ENCODE measurements at places on chromosomes 13 and 19. TPM values are rescaled to one million over a fixed set of nuclear protein-coding genes. Genes with fewer than 3 reads are reported as not detected.

GRCh38 chr19:16229322-16229641 is 31.6 kb downstream of the AP1M1 start:
- no peak for DNase-seq

DNA sequence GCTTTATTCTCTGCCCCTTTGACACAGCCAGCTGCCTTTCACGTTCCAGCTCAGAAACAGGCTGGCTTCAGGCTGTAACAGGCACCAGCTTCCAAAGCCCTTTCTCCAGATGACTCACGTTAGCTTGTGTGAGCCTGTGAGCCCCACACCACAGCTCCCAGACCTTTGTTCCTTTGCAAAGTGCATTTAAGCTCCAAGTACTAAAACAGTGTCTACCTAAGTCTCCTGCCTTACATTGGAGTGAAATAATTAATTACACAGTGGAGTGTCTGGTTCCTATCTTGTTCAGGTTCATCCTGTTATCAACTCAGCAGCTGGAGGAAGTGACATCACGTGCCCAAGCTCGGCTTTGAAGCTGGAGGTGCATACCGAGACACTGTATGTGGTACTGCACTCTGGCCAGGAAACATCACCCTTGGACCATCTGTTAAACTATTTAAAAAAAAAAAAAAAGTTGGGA is 475.8 kb downstream of the FOXO1 start:
- no peak for DNase-seq

- DNase-seq = no peak
Measured at GRCh38 chr13:28048768-28049167, 51.6 kb downstream of the FLT3 start.

DNA sequence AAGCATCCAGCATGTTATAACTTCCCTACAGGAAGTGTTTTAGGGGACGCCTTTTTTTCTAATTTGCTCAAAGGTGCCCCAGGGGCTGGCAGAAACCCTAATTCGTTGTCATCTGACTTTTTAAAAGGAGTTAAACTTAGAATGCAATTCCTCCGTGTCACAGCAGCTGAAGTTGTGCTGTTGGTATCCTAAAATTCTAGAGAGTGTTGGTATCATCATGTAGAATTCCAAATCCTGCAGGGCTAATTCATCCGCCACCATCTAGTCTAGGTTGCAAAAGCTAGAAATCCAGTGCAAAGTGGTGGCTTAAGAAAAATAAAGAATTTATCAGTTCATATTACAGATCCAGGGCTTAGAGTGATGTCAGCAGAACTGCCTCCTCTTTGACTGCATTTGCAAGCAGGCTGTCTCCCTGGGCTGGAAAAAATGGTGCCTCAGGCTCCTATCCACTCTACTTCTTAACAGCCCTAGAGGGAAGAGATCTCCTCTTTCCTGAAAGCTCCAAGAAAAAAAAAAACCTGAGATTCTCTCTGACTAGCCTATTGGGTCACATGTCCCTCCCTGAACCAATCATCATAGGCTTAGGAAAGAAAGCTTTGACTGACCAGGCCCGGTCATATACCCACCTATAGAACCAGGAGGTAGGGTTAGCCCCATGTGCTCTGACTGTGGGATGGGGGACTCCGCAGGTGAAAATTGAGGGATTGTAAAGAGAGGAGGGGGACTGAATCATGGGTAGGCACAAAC is 73.0 kb downstream of the MAP4K1 start:
- DNase-seq = no peak

- no peak for DNase-seq
Measured at GRCh38 chr19:42926781-42927180, 9.1 kb upstream of the PSG6 start.

- no peak for DNase-seq
Measured at GRCh38 chr19:50889638-50890037, 16.4 kb downstream of the KLK2 start.

DNA sequence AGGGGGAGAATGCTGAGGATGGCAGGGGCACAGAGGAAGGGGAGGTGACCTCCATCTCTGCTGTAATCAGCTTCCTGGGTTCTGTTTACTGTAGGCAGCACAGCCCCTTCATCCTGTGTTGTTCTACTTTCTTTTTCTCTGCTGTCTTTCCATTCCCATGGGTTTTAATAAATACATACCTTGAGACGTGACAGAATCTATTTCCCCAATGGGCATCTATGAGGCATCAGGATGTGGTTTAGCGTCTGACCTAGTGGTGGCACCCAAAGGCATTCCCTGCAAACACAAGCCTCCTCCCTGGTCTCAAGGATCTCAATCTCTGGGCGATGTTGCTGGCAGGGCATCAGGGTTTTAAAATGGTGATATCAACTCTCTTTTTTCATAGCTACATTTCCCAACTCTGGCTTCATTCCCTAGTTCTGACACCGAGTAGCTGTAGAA is 60.8 kb downstream of the ALOX5AP start:
- DNase-seq = no peak

DNA sequence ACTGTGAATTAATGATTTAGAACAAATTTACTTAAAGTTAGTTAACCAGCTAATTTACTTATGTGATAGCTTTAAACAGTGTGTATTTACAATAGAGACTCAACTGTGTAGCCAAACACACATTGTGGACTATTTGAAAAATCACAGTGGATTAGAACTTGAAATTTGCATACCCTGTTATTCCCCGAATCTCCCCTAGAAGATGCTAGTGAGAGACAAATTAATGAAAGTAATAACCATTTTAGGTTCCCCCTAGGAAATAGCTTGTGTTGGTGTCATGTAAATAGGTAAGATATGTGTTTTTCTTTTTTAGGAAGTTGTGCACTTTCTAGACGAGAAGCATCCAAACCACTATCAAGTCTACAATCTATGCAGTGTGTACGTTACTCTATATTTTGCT is 98.5 kb downstream of the C1QTNF9 start:
- no peak for DNase-seq

DNA sequence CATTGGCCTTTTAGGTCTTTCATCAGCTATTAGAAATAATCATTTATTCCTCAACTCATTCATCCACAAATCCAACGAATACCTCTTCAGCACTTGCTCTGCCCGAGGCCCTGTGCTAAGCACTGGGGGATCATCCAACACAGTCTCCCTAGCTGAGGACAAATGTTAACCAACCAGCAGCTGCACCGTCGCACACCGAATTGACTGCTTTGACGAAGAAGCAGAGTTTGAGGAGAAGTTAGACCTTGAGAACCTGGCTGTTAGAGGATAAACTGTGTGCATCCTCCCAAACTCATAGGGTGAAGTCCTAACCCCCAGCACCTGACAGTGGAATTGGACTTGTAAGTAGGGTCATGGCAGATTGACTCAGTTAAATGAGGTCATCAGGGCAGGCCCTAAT is 170.9 kb downstream of the USP12 start:
- no peak for DNase-seq

- DNase-seq = no peak
Measured at GRCh38 chr19:39115105-39115847, 10.3 kb upstream of the PAK4 start.

- DNase-seq = no peak
Measured at GRCh38 chr13:24654741-24655140, 25.5 kb upstream of the ATP12A start.

DNA sequence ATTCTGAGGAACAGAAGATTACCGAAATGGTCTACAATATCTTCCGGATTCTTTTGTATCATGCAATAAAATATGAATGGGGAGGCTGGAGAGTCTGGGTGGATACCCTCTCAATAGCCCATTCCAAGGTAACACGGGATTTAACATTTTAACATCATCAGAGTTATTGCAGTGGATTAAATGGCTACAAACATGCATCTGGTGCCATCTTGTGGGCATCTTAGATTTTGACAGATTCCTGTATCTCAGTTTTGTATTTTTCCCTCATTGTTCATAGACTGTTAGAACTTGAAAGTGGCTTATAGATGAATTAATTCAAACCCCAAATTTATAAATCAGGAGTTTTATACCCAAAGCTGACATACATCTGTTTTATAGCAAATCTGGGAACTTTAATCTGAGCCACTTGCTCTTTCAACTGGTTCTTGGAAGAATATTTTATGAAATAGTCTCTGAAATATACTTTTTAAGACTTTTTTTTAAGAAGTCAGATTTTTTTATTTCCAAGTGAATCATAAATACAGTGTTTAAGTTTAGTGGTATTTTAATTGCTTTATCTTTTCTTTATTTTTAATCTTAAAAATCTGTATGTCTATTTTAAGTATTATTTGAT is 215.2 kb downstream of the NBEA start:
- DNase-seq = no peak

- DNase-seq = no peak
Measured at GRCh38 chr13:44906230-44906629, 83.0 kb downstream of the NUFIP1 start.

GRCh38 chr13:46736541-46737310 is 60.2 kb downstream of the ESD start:
- DNase-seq = no peak

- no peak for DNase-seq
Measured at GRCh38 chr13:96511587-96511986, 421.7 kb downstream of the HS6ST3 start.

GRCh38 chr13:50846861-50847475 is 3.5 kb upstream of the DLEU7 start:
- no peak for DNase-seq

Gene KRTDAP
- 1.0 TPM for total RNA-seq

Gene POGLUT2
- 20.1 TPM for total RNA-seq

Gene SYCN
- not detected for total RNA-seq

Gene ZNF585A
- total RNA-seq = 4.5 TPM

Gene KLF1
- 0.59 TPM for total RNA-seq

Gene LGALS14
- 0.50 TPM for total RNA-seq

Gene SLITRK5
- total RNA-seq = 1.1 TPM

Gene CATSPERD
- total RNA-seq = not detected

Gene LAIR1
- not detected for total RNA-seq

Gene AP2A1
- total RNA-seq = 109 TPM

Gene CRX
- total RNA-seq = not detected

Gene FFAR3
- not detected for total RNA-seq
